A549 treated with GW870086 at 1 μM for 4 hours (cell line): ENCODE measurements at places on chromosomes 2 and 18. TPM values are rescaled to one million over a fixed set of nuclear protein-coding genes. Genes with fewer than 3 reads are reported as not detected.

EGR4 gene
- total RNA-seq, result 0.09 to 0.42 TPM (median 0.24 TPM) in 4 of 5 replicates, not detected in the other

ABCB11 gene
- 0.01 to 0.05 TPM (median 0.03 TPM) in 4 of 5 replicates, not detected in the other for total RNA-seq

PRSS56 gene
- 0.09 to 0.16 TPM (median 0.11 TPM) in 5 replicates for total RNA-seq

NTSR2 gene
- not detected in 5 replicates for total RNA-seq

TWIST2 gene
- total RNA-seq, result 9.9 to 17.5 TPM (median 16.6 TPM) in 5 replicates

CYP26B1 gene
- total RNA-seq, result 9.6 to 15.0 TPM (median 12.8 TPM) in 5 replicates

KIAA2012 gene
- total RNA-seq, result not detected in 5 replicates

CXCR1 gene
- total RNA-seq, result not detected in 5 replicates

TOGARAM2 gene
- total RNA-seq, result 0.09 to 0.28 TPM (median 0.19 TPM) in 5 replicates

IL18R1 gene
- 0.69 to 1.3 TPM (median 0.79 TPM) in 5 replicates for total RNA-seq

SLC5A7 gene
- not detected in 5 replicates for total RNA-seq

IGFBP2 gene
- total RNA-seq, result 65.5 to 93.5 TPM (median 92.1 TPM) in 5 replicates

REG3G gene
- total RNA-seq, result not detected in 5 replicates

KIF5C gene
- total RNA-seq, result 0.30 to 0.39 TPM (median 0.32 TPM) in 5 replicates

CRYGD gene
- total RNA-seq, result not detected in 5 replicates

CKAP2L gene
- total RNA-seq, result 10.5 to 16.2 TPM (median 13.9 TPM) in 5 replicates

WNT10A gene
- total RNA-seq, result 0.07 to 0.23 TPM in 2 of 5 replicates, not detected in the others

GPR35 gene
- 0.62 to 1.0 TPM (median 0.71 TPM) in 5 replicates for total RNA-seq

TMEM247 gene
- total RNA-seq, result not detected in 5 replicates

ERFE gene
- total RNA-seq, result 6.7 to 9.2 TPM (median 7.7 TPM) in 5 replicates

CROCC2 gene
- not detected in 5 replicates for total RNA-seq
